ENCODE measurements at places on chromosomes 5 and 9.

GRCh38 chr9:18126831-18127498, 347.0 kb upstream of the ADAMTSL1 start:
- no peak for DNase-seq

DNA sequence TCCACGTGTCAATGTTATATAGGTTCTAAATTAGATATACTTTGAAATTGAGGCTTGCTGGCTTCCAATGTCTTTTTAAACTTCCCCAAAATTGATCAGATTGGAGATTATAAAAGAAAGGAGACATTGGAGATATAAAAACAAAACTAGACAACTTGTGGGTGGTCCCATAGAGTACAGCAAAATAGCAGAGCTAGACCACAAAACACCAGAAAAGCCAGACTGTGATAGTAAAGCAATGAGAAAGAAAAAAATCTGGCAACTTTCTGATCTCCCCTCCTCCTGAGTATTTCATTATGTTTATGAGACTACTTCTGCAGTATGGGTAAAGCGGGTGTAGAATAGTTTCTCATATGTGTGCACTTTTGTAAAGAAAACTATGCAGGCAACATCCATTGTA, 713.8 kb upstream of the MEF2C start:
- no peak for DNase-seq

DNA sequence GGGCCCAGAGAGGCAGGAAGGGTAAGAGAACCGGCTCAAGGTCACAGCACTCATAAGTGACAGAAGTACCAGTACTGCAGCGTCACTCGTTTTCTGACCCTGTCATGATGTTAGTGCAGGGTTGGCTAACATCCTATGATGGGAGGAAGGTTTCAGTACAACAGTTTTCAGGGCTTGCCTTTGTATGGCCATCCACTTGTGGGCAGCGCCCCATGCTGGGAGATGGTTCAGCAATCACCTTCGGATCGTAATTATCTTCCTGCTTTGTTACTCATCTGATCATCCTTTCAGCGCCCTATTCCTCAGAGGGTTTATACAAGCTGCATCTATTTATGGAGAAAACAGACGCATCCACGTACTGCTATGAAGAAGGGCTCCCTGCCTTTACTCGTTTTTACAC, 2.4 kb downstream of the MAP1B start:
- no peak for DNase-seq

- DNase-seq: no peak
Measured at GRCh38 chr9:136900556-136900955, 14.2 kb downstream of the TRAF2 start.

DNA sequence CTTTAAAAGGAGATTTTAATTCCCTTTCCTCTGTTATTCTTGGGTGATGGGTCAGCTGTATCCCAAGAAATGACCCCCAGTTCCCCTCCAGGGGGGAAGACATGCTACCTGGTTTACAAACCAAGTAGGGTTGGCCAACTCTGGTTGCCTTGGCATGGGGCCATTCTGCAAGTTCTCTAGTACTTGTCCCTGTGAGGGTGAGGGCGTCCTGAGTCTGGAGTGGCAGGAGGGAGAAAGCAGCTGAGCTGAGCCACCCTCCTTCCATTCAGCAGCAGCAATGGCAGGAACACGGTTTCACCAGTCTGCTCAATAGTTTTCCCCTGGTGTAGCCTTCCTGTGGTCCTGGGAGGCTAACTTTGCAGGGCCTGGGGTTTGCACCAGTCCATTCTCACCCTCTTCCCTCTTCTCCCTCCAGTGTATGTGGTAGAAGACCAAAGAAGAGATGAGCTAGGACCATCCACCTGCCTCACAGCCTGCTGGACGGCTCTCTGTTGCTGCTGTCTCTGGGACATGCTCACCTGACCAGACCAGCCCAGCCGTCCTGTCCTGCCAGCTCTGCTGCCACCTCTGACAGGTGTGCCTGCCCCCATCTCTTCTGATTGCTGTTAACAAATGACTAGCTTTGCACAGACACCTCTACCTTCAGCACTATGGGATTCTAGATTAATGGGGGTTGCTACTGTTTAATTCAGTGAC, 59.9 kb downstream of the PFDN1 start:
- DNase-seq: no peak

DNA sequence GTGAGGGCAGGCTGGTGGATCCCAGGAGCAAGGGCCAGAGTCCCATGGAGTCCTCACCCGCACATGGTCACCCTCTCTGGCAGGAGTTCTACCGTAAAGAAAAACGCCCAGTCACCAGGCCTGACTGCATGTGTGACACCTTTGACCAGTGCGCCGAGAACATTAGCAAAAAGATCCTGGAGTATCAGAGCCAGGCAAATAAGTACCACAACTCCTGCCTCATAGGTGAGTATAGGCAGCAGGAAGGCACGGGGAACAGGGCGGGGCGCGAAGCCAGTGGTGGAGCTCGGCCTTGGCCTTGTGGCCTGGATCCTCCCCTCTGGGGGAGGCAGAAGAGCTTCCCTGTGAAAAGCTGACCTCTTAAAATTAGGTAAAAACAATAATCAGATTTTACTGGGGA, 45.4 kb upstream of the TDRD7 start:
- no peak for DNase-seq

GRCh38 chr9:120284821-120285220, 295.1 kb downstream of the CDK5RAP2 start:
- no peak for DNase-seq

- no peak for DNase-seq
Measured at GRCh38 chr5:139425497-139425896, 13.8 kb downstream of the DNAJC18 start.

GRCh38 chr9:115327436-115328122, 209.6 kb upstream of the TNC start:
- DNase-seq: no peak

DNA sequence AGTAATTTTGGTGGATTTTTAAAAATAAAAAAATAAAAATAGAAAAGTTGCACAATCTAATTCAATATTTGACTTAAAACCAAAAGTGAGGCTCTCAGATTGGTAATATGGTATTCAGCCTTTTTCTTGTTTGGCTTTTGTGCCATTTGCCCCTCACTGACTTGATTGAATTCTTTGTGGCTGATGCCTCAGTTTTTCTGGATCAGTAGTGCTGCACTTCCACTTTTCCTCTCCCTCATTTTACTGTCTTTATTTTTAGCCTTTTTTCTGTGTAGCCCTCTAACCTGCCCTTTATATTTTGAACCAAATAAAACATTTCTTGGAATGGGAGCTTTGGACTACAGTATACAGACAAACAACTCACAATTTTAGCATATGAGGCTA, 3.8 kb upstream of the MSMP start:
- no peak for DNase-seq

GRCh38 chr9:128683340-128684064, 5.5 kb upstream of the SET start:
- no peak for DNase-seq

DNA sequence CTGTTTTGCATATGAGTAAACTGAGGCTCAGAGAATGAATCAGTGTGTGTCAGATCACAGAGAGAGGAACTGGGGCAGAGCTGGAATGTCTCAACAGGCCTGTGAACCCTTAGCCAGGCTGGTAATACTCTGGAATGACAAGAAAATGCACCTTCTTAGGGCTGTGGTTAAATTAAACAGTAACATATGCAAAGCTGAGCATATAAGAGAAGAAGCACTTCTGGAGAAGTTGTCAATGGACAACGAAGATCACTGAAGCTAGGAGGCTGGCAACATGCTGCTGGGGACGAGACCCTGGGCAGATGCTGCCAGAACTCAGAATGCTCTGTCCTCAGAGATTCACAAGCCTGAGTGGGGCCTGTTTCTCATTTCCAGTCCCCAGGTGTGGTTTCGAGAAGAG, 64.6 kb upstream of the EPB41L4B start:
- no peak for DNase-seq

- DNase-seq: no peak
Measured at GRCh38 chr9:107768224-107768623, 278.7 kb upstream of the KLF4 start.

DNA sequence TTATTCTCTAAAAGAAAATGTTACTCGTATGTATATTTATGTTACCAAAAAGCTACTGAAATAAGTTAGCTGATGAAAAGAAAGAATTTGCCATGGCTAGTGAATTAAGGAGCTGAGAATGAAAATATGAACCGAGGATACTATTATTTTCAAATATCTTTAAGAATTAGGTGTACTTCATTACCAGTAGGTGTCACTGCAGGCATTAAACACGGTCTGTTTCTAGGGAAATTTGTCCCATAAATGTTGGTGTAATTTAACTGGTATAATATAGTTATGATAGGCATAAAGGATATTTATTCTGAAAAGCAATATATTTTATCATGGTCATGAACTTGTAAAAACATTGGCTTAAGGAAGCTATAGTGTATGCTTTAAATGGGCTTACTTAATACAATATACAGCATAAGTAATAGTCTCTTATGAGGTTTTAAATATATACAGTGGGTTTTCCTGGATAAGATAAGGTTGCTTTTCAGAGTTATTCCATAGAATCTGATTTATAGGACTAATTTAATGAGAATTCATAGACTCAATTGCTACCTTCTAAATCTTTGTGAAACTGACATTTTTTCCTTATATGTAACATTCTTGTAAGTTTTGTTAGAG, 72.4 kb upstream of the MPDZ start:
- no peak for DNase-seq

DNA sequence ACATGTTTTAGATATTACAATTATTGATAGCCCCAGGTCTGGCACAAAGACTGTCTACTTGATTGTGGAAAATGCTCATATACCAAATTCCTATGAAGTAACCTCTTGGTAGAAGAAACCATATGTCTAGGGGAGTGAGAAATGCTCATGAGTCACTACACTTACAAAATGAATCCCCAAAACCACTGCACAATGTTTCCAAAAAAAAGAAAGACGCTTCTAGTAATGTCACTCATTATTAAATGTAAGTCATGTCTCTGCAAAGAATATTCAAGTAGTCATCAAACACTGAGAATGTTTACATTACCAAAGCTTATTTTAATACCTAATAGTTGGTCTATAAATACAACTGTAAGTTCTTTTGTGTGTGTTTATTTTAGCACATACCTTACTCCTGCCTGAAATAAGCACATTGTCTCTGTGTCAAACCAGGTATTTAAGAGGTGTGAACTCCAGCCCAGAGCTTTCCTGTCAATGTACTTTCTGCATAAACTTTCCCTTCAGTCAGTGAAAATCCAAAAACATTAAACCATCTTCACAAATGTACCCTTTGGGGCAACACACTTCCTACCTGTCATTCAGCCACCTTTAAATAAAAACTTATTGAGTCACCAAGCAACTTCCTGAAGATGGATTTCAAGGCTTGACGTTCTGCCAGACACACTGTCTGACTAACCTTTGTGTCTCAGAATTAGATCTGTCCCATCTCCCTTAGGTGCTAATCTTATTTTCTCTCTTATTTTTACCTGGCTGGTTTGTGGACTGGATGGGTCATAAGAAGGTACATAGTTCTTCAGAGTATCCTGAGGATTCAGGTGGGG, 194.0 kb downstream of the NFIB start:
- no peak for DNase-seq

DNA sequence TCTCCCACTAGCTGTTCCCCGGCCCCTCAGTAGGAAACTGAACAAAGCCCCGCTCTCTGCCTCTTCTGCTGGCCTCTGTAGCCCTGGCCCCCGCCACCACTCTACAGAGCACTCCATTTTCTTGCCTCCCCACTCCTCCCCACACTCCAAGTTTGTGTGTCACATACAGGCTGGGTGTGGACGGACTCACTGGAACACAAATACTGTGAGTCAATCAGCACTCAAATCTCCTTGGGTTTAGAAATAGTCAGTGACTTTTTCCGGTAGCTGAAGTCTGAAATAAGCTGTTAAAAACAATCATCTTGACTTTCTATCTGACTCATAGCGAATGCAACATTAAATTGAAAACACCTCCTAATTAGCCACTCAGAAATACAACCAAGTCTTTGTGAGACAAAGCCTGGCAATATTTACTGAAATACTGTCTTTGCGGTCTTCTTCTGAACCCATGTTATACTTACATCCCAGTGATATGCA, 122.5 kb downstream of the LHFPL2 start:
- no peak for DNase-seq

DNA sequence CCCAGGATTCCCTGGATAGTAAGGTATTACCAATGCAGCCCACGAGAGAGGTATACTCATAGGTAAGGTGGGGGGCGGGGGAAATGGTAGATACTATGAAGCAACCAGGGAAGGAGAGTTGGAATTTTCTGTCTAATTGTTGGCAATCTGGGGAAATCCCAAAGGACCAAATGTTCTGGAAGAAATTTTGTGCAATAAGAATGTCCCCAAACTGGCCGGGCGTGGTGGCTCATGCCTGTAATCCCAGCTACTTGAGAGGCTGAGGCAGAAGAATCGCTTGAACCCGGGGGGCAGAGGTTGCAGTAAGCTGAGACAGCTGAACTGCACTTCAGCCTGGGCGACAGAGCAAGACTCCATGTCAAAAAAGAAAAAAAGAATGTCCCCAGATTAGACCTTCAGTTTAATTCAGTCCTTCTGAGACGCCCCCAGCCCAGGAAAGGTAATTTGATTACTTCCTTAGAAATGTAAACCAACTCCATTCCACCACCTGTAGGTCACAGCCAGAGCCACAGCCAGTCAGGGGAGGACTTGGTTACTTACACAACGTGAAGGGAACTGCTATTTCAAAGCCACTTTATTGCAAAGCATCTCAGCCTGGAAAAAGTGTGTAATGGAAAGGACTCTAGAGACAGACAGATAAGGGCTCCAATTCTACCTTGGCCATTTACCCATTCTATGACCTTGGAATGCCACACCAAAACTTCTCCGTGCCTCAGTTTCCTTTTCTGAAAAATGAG, 50.0 kb upstream of the KLF4 start:
- DNase-seq: no peak

GRCh38 chr5:76065258-76065657, 17.9 kb upstream of the SV2C start:
- DNase-seq: no peak

DNA sequence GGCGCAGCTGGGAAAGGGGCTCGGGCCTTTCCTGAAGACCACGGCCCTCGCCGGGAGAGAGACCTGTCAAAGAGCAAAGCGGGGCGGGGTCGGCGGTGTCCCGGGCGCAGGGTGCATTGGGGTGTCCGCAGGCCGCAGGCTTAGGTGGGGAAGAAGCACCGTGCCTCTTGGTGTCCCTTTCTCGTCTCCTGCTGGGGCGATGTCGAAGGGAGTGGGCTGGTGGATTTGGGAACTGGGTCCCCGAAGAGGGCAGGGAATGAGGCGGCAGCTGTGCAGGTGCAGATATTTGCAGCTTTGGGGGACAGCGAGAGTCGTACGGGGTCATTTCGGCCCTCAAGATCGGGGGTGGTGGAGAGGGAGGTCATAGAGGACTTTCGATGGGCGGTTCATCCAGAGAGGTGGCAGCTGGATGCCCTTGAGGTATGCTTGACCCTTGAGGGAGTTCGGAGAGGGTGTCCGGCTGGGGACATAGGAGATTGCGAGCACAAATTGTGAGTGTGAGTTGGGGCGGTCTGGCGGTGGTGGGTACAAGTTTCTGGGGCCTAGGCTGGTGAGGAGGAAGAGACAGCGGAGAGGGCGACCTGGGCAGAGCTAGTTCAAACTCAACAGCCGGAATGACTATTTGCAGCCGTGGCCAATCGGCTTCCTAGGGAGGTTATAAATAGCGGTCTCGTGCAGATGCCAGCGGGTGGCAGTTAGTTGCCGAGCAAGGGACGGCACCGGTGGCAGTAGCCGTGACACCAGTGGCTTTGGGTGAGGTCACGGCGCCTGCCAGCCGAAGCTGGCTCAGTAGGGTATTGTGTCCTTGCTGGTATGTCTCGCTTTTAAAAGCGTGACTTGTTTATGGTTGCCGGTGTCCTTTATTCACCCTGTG, 601 bp downstream of the NNT start:
- peak; percentile 35 for DNase-seq

Measured in stimulated activated CD8-positive, alpha-beta memory T cell treated with anti-CD3 and anti-CD28 coated beads, Interleukin-4, amount 100 ng/mL, for 4 hours (primary cell).